ENCODE measurements at places on chromosomes 11 and 22.

- no peak for DNase-seq
Observed at GRCh38 chr11:70323806-70324205, 53.3 kb downstream of the PPFIA1 start.

DNA sequence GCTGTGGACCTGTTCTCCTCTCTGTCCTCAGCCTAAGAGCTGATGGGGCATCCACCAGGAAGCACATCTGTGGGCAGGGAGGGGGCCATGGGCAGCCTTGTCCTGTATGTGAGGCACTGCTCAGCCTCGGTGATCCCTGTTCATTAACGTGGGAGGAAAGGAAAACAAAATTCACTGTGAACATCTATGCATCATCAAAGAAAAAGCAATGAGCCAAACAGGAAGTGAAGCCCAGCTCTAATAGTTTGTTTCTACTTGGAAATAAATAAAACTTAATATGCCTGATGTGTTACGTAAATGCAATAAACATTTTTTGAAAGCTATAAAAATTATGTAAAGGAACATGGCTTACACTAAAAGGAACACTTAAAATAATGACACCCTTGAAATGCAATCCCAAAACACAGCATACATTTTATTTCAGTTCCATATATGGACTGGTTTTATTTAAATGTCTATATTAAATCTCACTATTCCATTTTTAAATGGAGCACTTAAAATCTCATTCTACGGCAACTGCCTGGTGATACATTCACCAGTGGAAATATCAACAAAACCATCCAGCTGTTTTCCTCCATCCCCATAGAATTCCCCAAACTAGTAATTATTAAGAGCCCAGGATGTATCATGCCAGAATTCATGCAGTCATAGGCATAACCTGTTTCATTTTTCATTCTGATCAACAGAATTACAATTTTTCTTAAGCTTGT lies 78.3 kb downstream of the ZNF280B start:
- no peak for DNase-seq

DNA sequence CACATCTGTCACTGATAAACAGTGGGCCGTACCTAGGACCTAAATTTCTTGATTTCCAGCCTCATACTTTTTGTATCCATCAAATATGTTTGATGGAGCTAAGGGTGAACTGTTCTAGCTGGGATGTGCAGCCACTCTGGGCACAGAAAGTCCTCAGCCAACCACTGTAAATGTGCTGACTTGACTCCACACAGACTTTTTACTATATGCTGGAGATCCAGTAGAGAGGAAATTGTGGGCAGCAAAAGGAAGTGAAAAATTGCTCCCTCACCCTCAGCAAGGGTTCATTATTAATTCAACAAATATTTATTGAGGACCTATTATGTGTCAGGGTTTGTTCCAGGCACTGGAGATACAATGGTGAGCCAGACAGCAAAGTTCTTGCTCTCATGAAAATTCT lies 54.2 kb upstream of the AMPD3 start:
- DNase-seq: no peak

- DNase-seq: no peak
Observed at GRCh38 chr22:29479417-29480261, at the start of gene NEFH. TSS of gene NEFH (plus strand) at chr22:29480218. CDS start at chr22:29480263, 45 bp downstream.

DNA sequence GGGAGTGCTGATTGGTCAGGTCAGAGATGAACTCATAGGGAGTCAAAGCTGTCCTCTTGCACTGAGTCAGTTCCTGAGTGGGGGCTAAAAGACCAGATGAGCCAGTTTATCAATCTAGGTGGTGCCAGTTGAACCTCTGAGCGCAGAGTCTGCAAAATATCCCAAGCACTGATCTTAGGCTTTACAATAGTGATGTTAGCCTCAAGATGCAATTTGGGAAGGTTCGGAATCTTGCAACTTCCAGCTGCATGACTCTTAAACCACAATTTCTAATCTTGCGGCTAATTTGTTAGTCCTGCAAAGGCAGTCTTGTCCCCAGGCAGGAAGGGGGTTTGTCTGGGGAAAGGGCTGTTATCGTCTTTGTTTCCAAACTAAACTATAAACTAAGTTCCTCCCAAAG lies 92.3 kb upstream of the PARVA start:
- DNase-seq: no peak

- DNase-seq: no peak
Observed at GRCh38 chr11:105344938-105345337, 205.4 kb upstream of the CARD18 start.

- no peak for DNase-seq
Observed at GRCh38 chr11:106581399-106581798, 436.9 kb downstream of the GUCY1A2 start.

GRCh38 chr11:2428322-2428795 lies 16.0 kb downstream of the TRPM5 start:
- no peak for DNase-seq

DNA sequence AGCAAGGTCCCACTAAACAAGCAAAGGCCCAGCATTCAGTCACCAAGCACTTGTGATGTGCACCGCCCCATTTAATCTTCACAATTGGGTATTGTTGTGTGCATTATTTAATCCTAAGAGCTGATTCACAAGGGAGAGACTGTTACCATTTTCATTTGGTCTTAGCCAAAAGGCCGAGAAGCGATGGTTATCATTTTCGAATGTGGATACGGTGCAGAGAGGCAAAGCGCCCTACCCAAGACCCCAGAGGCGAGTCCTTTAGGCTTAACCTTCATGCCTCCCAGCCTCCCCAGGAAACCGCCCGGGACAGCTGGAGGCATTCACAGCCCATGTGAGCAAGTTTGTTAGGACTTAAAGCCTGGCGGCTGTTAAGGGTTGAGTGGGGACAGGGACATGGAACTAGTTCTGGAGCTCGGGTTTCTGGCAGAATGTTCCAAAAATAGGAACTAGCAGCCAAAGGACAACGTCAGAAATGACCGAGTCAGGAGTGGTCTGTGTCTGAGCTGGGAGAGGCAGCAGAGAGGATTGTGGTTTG lies 13.0 kb upstream of the UPK3A start:
- no peak for DNase-seq

DNA sequence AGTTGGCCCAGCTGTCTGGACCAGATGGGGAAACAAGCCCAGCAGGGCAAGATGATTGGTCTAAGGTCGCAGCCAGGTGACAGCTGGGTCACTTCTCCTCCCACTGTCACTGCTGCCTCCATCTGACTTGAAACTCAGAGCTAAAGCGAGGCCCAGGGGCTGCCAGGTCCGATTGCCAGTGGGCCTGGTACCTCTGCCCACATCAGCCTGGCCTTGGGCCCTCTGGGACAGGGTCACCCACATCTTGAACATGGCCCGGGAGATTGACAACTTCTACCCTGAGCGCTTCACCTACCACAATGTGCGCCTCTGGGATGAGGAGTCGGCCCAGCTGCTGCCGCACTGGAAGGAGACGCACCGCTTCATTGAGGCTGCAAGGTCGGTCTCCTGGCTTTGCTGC lies 5.8 kb downstream of the SSH3 start:
- DNase-seq: no peak

- DNase-seq: no peak
Observed at GRCh38 chr22:37316875-37317371, 34.6 kb downstream of the CYTH4 start.

GRCh38 chr22:28442264-28442710 lies 237.4 kb downstream of the TTC28 start:
- DNase-seq: no peak

DNA sequence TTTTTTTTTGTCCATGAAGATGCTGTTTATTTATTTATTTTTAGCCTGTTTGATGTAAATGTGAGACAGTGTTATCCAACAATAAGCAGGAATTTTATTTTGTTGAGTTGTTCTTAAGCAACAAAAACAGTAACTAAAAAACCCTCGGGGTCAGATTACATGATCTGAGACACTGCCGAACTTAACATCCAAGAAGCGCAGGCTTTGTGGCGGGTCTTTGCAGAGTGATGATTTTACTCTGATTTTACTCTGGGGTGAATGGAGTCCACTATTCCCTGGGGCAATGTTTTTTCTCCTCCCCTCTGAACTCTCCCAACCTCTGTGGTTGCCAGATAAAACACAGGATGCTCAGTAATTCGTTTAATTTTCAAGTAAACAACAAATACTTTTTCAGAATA lies 450.1 kb upstream of the B3GAT1 start:
- DNase-seq: no peak

GRCh38 chr11:73393011-73393380 lies 16.8 kb downstream of the RELT start:
- DNase-seq: no peak

- DNase-seq: no peak
Observed at GRCh38 chr11:72582206-72583176, 91.7 kb downstream of the PDE2A start.

GRCh38 chr22:43923631-43924464 lies at the start of gene PNPLA3:
TSS of gene PNPLA3 (plus strand) at chr22:43923805. CDS start at chr22:43923912, 107 bp downstream.
- no peak for DNase-seq

DNA sequence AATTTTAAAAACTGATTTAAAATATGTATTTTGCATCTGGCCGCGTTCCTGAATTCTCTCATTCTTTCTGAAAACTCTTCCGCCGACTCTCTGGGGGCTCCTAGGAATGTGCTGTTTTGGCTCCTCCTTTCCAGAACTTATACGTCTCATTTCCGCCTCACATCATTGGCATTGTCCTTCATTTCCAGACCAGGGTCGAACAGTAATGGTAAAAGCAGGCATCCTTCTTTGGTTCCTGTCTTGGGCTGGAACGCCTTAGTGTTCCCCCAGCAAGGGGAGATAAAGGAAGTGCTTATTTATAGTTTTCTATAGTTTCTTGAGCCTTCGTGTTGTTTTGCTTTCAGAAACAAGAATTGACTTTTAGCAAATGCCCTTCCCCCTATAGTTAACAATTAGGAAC lies 10.9 kb upstream of the TNNT3 start:
- DNase-seq: no peak

DNA sequence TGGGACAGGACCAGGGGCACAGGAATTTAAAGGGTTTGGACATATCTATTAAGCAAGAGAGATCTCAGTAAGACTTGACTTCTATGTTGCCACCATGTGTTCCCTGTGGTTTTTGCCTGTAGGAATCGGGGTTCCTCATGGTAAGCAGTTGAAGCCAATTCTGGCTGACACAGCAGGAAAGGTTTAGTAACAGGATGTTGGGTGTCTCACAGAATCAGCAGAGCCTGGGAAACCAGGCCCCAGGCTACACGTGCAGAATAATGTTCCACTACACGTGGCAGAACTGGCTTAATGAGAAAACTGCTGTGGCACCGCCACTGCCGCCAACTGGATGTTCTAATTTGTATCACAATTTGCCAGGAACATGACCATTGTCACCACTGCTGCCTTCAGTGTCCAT lies 264.6 kb upstream of the PLET1 start:
- no peak for DNase-seq

GRCh38 chr11:117750916-117751662 lies 45.9 kb downstream of the DSCAML1 start:
- DNase-seq: no peak

- DNase-seq: no peak
Observed at GRCh38 chr22:43731988-43732387, 80.1 kb downstream of the EFCAB6 start.

- DNase-seq: no peak
Observed at GRCh38 chr11:13160346-13160745, 117.2 kb upstream of the BMAL1 start.

GRCh38 chr11:7300281-7300680 lies 48.6 kb downstream of the SYT9 start:
- no peak for DNase-seq

Data from esophagus squamous epithelium (tissue), 5 donors.